Stimulated activated CD8-positive, alpha-beta memory T cell treated with anti-CD3 and anti-CD28 coated beads, Interleukin-2, amount 100 ng/mL, for 1 hour (primary cell): ENCODE measurements at places on chromosomes 2 and 18.

DNA sequence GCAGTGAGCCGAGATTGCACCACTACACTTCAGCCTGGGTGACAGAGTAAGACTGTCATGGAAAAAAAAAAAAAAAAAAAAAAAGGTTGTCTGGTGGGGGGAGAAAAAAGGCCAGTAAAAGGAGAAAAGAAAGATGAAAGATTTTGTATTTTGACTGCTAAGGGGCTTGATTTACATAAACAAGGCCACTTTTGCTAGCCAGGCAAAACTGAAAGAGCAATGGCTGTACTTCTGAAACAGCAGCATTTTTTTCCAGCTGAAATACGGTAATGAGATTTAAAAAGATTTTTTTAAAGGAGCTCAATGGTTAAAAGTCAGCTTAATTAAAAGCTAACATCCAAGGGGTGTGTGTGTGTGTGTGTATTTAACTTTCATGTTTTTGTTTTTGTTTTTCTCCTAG lies 11.3 kb upstream of the OXER1 start:
- no peak for DNase-seq

GRCh38 chr2:18842836-18843235 lies 253.5 kb upstream of the NT5C1B start:
- no peak for DNase-seq

DNA sequence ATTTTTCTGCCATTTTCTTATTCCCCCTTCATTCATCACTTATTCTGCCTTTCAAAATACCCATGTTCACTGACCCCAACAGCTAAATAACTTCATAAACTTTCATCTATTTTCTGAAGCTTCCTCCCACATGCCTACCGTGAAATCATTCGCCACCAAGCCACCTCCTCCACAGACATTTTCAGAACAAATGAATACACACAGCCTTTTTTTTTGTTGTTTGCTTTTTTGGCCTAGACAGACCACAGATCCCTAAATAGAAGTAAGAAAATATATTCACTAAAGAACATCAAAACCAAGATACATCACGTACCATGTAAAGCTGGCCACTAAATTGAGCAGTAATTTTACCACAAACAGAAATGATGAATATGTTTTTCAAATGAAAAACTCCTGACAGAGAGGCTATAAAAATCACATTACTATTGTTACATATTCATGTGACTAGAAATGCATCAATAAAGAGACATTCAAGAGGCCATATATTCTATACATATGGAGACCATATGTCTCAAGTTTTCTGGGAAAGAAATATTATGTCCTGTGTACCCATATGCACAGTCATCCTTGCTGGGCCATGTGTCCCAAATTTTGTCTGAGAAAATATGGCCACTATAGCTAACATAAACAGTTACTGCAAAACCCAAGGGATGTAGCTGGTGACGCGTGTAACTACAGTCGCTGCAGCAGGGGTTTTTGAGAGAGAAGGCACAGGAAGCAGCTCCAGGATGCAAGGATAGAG lies 200.3 kb downstream of the FBXO15 start:
- no peak for DNase-seq

GRCh38 chr2:23912054-23912453 lies 14.9 kb downstream of the ATAD2B start:
- DNase-seq: no peak

DNA sequence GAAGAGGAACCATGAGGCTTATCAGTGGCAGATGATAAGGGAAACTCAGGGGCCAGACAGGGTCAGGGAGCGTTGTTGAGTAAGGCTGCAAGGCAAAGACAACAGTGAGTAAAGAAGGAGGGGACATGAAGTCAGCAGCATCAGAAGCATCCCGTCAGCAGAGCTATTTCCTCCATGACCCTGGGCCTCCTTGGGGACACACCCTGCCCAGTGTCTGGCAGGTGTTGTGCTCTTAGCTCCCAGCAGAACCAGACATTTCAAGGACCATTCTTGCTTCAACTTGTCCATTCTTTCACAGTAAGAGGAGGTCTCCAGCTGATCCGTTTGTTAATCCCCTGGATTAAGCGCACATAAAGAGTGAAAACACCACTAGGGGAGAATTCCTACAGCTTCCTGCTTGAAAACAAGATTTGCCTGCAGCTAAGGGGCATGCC lies 88.7 kb upstream of the MEIS1 start:
- DNase-seq: no peak

- no peak for DNase-seq
Observed at GRCh38 chr2:211468877-211469663, 912.7 kb downstream of the CPS1 start.

DNA sequence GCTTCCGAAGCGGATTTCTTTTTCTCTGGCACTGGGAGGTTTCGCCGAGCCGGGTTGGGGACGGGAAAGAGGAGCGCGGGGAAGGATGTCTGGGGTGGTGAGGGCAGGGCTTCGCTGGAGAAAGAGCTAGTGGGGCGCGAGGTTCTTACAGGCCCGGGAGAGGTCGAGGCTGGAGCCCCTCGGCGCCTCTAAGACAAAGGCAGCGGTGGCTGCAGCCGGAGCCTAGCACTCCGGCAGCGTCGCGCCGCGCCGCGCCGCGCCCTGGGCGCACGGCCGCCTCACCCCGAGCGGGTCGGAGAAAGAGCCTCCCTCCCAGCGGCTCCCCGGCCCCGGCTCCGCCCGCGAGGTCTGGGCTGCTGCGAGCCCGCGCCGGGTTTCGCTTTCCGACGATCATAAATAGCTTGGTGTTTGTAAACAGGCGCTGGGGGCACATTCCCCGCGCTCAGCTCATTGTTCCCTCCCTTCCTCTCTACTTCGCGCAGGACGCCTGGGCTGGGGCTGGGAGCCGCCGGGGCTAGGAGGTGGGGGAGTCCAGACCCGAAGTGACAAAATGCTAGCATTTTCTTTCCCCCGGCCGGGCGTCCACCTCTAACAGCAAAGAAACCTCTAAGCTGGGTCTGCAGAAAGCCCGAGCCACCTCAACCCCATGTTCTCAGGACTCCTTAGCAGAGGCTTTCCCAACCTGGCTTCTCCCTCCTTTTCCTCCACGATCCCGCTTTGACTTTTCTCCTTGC lies 813 bp upstream of the MEIS1 start:
- DNase-seq: no peak

DNA sequence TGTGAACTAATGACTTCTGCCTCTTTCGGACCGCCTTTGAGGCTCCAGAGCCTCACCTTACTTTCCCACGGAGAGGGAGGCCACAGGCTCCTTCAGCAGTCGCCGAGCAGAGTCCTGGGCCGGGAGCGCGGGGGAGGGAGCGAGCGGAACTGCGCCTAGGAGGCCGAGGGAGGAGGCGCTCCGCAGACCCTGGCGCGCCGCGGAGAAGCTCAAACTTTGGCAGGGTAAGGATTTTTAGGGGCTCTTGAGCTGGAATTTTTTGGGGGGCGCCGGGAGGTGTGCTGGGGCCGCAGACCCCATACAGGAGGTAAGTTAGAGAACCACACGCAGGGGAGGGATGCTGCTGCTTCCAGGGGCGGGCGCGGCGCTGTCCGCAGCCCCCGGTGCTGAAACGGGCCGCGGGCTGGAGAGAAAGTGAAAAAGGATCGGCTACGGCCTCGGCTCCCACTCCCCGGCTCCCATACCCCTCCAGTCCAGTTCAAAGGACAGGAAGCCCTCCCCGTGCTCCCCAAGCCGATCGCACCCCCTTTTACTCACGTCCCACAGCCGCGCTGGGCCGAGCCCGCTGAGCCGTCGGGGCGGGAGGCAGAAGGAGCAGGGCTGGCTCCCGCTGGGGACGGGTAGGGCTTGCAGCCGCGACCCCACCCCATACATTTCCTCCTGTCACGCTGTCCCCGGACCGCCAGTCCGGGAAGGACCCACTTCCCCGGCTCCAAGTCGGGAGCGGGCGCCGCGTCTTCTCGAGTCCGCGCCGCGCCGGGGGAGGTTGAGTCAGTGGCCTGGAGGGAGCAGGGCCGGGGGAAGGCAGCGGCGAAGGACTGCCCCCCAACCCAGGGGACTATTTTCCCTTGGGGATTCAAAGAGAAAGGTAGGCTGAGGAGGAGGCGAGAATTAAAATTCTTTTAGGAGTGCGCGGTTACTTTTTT lies at the start of gene CNGA3:
Gene CNGA3, plus strand, starts transcription at position 146 of the 926 bp plus-strand sequence. CDS start 23,520 bp downstream, outside the sequence.
- DNase-seq: no peak

- no peak for DNase-seq
Observed at GRCh38 chr2:112794131-112794733, 9.9 kb upstream of the IL1A start.

- no peak for DNase-seq
Observed at GRCh38 chr2:201938156-201938775, 95.4 kb upstream of the FZD7 start.

DNA sequence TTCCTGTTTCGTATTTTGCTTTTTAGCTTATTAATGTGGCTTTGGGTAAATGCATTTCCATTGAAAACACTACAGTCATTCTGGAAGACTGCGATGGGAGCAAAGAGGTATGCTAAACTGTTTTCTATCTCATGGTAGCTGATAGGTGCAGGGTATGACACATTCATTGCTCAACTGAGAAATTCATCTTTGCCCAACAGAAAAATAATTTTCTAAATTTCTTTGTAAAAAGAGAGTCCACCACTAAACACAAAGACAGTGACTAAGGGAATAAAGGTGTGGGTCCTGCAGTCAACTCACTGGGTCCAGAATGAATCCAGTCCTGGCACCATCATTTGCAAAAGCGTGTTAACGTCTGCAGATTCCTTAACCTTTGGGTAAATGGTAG lies 19.9 kb downstream of the ERMN start:
- DNase-seq: no peak

DNA sequence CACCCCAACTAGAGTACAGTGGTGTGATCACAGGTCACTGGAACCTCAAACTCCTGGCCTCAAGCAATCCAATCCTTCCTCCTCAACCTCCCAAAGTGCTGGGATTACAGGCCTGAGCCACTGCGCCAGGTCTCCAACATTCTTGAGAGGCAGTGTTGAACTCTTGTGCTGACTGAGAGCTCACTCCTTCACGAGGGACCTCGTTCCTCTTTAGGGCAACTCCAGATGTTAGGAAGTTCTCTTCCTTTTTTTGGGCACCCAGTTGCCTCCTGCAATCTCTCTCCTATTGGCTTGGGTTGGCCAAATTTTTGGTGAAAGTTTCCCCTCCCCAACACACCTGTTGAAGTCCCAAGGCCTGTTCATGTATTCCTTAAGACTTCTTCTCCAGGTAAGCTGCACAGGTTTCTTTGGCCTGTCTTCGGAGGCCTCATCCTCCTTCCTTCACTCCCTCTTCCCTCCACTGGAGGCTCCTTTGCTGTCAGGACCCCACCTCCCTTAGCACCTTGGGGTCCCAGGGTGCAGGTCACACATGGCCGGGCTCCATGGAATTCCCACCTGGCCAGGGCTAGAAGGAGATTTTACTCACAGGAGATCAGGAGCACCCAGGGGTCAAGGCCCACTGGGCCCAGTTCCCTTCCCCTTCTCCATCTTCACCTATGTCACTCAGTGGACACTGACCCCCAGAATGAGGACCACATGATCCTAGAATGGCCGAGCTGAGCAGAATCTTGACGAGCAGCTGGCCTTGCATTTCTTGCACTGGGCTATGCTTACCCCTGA lies 94.6 kb upstream of the SMAD2 start:
- DNase-seq: no peak

DNA sequence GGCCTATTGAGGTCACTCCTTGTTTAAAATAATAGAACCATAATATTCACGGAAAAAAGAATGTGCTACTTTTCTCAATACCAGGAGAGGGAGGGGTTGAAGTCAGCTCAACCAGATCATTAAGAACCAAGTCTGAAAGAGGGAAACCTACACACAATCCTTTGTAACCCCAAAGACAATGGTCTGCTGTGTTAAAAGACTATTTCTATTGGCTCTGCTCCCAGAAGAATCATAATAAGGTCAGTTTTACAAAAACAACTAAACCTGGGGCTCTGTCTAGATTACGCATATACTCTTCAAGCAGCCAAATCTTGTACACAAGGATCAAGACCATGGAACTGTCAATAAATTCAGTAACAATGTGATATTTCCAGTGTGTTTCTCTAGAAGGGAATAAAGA lies 177.2 kb upstream of the CRIM1 start:
- DNase-seq: no peak

- no peak for DNase-seq
Observed at GRCh38 chr18:57803103-57803969, at the start of gene ATP8B1. ATP8B1 (minus strand) TSS chr18:57803315; CDS start chr18:57731807, 71,508 bp downstream.

GRCh38 chr18:56723068-56723467 lies 71.9 kb downstream of the WDR7 start:
- no peak for DNase-seq

GRCh38 chr18:41613003-41613609 lies 341.9 kb upstream of the PIK3C3 start:
- no peak for DNase-seq

DNA sequence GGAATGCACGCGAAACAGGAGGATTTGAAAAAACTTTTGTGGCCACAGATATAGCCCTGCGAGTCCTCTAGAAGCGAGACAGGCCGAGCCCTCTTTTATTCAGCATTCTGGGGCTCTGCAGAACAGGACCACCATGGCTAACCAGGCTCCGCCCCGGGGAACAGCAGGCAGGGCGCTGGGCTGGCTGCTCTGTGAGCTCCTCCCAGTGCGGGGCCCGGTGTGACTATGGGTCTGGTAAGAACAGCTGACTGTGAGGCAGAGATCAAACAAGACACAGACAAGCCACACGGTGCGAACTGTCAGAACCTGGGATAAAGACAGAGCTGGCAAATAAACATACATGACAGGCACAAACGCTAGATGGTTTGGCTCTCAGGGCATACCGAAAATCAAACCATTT lies 15.5 kb downstream of the PXDN start:
- no peak for DNase-seq

GRCh38 chr18:44799382-44799906 lies 118.8 kb downstream of the SETBP1 start:
- no peak for DNase-seq

DNA sequence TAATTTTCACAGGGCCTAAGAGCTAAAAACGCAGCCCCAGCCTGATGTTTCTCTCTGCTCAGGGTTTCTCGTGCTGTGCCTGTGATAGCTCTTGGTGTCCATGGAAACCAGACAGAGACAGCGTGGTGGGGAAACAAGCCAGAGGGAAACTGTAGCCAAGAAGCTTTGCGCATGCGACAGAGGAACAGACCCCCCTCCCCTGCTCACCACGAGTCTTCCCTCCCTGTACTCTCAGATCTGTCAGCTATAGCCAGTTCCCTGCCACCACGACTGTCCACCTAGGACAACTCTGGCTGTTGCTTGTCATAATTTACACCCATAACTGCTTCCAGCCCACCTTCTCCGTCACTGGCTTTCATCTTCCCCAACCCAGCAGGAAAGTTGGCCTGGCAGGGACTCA lies 13.2 kb upstream of the DNAJC27 start:
- DNase-seq: no peak

DNA sequence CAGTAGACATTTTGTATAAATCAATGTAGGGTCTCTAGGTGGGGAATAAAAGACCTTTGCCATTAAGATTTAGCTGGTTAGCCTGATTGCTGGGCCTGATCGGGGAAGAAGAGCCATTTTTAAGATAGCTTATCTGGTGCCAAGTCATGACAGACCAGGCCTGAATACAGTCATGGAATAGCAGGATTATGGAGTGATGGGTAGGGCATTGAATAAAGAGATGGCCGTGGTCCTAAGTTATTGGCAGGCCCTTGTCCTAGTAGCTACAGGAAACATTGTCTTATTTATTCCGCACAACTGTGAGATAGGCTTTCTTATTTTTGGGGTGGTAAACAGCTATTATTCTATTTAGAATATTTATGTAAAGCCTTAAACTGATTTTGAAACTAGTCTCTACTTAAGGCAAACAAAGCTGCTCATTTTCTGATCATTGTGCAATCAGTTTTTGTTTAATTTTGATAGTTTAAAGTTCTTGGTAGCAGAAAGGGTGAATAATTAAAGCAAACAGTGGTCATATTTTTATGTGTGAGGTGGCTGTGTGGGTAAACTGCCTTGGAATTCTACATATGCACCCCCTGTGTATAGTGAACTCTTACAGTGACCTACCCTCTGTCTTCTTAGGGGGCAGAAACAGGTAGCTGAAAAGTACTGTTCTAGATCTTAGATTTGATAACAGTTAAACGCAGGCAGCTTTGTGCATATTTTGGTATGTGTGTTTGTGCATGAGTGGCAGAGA lies 22.6 kb downstream of the ZNF236 start:
- no peak for DNase-seq
